ENCODE measurements at places on chromosomes 11 and 22. TPM values are rescaled to one million over a fixed set of nuclear protein-coding genes. Genes with fewer than 3 reads are reported as not detected.

C11orf98 gene
- total RNA-seq, result 59.2 TPM

TRIM51 gene
- total RNA-seq, result not detected

ZP1 gene
- total RNA-seq, result not detected

OR10D3 gene
- total RNA-seq, result not detected

GCAT gene
- total RNA-seq, result 33.4 TPM

ANO5 gene
- total RNA-seq, result 0.84 TPM

TMEM191C gene
- total RNA-seq, result not detected

TMPRSS6 gene
- not detected for total RNA-seq

P4HA3 gene
- total RNA-seq, result 0.06 TPM

DNA sequence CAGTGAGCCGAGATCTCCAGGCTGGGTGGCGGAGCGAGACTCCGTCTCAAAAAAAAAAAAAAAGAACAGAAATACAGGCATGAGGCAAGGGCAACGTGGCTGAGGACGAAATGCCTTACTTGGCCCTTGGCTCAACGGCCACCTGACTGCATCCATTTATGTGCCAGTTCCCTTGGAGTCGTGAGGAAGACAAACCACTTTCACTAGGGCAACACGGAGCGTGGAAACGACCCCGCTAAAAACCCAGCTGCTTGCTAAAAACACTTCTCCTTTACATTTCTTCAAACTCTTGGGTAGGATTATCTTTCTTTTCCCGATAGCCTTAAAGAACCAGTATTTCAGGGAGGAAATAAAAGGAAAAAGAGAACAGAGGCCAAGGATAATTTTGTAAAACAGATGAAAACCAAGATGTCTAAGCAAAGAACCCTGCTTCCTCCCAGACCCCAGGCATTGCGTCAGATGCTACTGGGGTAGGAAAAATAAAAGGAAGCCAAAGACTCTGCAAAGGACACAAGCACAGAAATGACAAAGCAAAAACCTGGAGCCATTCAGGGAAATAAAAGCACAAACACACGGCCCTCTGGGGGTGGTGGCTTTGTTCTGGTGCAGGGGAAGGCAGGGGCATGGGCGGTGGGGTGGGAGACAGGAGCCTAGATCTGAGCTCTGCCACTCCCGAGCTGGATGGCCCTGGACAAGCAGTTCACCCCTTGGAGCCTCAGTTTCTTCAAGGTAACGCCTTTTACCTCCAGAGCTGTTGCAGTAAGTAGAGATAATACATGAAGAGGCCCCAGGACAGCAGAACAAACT is 37.0 kb downstream of the PC start:
- DNase-seq, result no peak

GRCh38 chr11:96012086-96012824 is 88.3 kb upstream of the MTMR2 start:
- DNase-seq, result peak; percentile 94

DNA sequence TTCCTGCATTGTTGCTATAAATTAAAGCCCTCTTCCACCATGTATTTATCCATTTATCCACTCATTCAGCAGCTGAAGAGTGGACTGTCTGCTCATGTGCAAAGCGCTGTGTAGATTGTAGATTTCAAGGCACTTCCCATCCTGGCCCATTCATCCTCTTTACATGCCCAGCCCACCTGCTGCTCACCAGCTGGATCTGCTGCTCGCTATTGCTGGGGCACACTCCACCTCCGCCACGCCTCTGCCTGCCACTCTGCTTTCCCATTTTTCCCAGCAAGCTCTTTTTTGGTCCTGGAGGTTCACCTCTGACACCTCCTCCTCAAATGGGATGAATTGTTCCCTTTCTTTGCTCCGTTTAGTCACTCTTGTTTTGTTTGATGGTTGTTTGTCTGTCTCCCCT is 48.3 kb downstream of the CEP164 start:
- no peak for DNase-seq

DNA sequence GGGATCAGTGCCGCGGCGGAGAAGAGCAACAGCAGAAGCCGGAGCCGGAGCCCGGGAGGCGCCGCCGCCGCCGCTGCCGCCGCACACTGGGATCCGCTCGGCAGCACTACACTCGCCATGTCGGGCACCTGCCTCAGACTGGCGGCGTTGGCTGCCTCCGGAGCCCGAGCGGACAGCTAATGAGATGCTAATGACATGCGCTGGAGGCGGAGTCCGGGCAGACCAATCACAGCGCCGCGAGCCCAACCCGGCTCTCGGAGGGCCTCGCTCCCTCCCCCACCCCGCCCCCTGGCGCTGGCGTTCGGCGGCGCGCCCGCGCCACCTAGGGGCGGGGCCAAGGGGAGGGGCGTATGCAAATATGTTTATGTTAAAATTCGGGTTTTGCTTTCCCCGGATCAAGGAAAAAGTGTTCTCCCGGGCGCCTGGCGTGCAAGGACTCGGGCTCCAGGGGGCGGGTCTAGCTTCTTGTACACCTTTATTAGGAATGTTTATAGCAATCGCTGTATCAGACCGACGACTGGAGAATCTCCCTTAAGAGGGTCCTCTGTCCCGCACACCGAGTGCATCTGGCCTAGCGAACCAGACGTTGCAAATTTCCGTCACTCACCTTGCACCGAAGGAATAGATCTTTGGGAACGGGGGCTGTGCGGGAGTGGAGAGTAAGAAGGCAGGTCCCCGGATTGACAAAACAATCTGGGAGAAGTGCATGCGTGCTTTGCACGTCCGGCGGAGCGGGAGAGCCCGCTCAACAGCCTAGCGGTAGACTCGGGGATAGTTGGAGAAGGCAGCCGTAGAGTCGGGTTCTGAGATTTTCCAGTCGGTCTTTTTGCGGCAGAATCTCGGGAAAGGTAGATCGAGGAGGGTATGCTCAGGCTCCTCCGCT is at the start of gene CADM1:
Gene CADM1 (minus strand): TSS at position 140 of the 883 bp plus-strand sequence.
- DNase-seq, result peak; percentile 94

GRCh38 chr11:68652683-68653156 is 31.6 kb upstream of the GAL start:
- DNase-seq, result no peak

DNA sequence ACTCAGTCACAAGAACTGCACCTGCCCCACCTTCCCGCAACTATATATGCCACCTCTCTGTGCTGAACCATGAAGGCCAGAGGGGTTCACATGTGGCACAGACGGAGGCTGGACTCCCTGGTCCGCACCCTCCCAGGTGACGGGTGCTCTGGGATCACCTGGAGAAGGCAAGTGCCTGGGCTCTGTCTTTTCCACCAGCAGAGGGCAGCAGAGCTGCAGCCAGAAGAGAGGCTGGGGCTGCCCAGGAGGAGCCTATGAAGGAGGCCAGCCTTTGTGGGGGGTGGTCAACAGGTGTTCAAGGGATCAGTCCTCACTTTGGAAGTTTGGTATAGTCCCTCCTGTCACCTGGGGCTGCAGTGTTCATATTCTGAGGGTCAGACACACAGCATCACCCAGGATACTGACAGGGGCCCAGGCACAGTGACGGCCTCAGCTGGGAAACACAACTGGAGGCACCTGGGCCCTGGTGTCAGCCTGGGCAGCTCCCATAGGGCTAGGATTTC is 39.2 kb upstream of the IGLL5 start:
- peak; percentile 33 for DNase-seq

- DNase-seq, result peak; percentile 88
These were observed 411.5 kb upstream of the DDI1 start for GRCh38 chr11:103624708-103625623.

- no peak for DNase-seq
These were observed 1.1 kb upstream of the SERGEF start for GRCh38 chr11:18013790-18014507.

DNA sequence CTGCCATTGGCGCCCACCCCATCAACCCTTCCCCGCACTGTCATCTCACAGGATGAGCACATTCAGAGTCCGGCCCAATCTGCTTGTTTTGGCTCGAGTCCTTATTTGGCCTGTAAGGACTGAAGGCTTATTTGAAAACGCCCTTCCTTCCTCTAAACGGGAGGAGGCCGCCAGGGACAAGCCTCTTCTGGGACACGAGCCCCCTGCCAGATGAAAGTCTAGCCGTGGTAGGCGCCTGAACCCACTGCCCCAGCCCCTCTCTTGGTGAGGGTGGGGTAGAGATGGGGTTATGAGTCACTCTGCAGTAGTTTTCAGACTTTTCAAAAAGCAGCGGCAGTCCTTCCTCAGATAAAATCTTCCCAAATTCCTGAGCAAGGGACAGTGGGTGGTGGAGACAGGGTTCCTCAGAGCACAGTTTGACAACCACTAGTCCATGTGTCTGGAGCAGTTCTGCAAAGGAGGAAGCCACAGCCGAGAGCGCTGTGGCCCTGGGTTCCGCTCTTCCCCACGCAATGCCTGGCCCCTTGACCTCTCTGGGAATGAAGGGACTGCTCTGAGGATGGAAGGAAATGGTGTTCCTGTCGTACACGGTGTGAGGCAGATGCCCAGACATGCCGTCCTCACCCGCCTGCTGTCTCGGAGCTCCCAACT is 57.0 kb downstream of the MYH9 start:
- DNase-seq, result no peak

DNA sequence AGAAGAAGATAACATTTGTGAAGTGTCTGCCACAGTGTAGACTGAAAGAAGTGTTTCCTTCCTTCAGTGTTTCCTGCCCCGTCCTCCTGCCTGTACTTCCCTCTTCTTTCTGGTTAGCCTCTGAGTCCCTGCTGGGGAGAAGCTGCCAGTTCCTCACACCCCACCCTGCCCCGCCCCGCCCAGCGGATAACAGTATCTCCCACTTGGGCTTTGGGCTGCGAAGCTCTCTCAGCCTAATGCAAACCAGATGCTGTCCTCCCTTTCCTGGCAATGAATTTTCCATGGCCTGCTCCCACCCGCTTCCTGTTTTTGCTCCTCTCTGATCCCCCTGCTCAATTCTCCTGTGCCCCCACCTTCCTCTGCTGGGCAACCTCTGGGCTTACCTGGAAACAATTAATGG is 5.2 kb upstream of the RAB3IL1 start:
- DNase-seq, result no peak

- DNase-seq, result no peak
These were observed 299.0 kb upstream of the CADM1 start for GRCh38 chr11:115803073-115803740.

GRCh38 chr11:116164843-116165242 is 607.9 kb downstream of the BUD13 start:
- no peak for DNase-seq

GRCh38 chr11:13249992-13250391 is 27.6 kb upstream of the BMAL1 start:
- DNase-seq, result no peak

DNA sequence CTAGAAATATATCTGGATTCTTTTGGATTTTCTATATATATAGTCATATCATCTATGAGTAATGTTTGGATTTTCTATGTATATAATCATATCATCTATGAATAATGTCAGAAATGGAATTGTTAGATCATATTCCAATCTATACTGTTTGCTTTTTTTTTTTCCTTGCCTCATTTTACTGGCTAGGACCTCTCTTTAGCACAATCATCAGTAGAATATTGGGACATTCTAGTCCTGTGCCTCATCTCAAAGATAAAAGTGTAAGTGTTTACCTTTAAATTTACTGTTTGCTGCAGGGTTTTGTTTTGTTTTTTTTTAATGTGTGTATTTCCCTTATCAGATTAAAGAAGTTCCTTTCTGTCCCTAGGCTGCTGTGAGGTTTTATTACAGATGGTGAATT is 97.0 kb downstream of the C11orf65 start:
- no peak for DNase-seq

GRCh38 chr22:23054531-23055257 is 15.6 kb upstream of the GNAZ start:
- DNase-seq, result peak; percentile 56

DNA sequence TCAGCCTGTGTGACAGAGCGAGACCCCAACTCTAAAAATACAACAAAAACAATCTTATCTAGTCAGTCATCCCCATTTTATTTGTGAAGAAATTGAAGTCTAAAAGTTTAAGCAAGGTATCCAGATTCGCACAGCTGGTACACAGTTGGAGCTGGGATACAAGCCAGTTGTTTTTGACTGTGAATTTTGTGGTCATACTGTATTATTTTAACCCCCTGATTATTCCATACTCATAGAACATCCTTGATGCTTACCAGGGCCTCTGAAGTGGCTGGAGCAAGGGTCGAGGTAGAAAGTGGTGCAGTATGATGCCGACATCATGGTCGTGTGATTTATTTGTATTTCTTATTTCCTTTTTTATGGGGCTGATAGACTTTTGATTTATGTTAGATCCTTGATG is 50.0 kb downstream of the BID start:
- DNase-seq, result no peak

GRCh38 chr11:120546312-120547205 is 35.0 kb downstream of the GRIK4 start:
- DNase-seq, result peak; percentile 86

DNA sequence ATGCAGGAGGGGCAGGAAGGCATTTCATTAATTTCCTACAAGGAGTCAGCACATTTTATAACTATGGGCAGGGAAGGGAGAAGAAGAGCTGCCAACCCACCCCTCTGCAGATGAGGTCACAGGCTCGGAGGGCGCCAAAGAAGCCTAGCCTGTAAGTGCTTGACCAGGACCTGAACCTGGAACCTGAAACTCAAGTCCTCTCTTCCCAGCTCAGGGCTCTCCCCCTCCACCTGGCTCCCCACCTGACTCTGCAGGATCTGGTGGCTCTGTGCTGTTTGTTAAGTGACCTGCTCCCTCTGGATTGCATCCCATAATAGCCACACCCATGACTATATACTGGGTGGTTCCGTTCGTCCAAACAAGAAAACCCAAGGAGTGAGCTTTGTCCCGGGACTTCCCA is 27.3 kb downstream of the SCGB1A1 start:
- no peak for DNase-seq

DNA sequence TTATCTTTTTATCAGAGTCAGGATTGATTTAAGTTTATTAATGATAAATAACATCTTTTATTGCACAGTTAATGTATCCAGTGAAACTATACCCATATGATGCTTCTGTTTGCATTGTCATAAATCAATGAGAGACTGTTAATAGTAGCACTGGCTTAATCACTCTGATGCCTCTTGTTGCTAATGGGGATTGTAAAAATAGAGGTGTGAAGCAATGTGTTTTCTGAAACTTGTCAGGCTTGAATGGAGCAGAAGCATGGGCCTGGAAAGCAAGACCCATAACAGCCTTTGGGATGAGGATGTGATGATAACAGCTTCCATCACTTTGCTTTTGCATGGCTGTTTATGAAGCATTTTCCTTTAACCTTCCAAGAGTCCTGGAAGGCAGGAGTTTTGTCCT is 319.7 kb downstream of the DDX10 start:
- DNase-seq, result no peak

DNA sequence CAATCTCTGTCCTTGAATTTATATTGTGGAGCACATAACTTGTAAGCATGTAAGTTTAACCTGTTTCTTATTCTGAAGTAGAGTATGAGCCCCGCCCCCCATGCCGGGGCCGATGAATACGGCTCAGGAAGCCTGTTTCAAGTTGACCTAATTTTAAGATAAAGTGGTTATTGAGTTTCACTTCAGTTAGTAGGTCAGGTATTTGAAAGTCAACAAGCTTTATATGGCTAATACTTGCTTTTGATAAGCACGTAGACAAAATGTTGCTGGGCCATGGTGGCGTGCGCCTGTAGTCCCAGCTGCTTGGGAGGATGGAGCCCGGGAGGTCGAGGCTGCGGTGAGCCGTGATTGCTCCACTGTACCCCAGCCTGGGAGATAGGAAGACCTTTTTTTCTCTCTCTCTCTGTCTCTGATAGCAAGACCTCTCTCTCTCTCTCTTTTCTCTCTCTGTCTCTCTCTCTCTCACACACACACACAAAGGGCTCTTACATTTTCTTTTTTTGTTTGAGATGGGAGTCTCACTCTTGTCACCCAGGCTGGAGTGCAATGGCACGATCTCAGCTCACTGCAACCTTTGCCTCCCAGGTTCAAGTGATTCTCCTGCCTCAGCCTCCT is 14.4 kb downstream of the YWHAH start:
- DNase-seq, result no peak

All from Caki2 (cell line).